Gastrocnemius medialis (tissue), 4 donors: ENCODE measurements at places on chromosomes 2 and 18. TPM values are rescaled to one million over a fixed set of nuclear protein-coding genes. Genes with fewer than 3 reads are reported as not detected.

FANCL gene
- 1.7 TPM for total RNA-seq

- DNase-seq, result no peak
Measured at GRCh38 chr2:182088681-182089320, 103.1 kb downstream of the PPP1R1C start.

- DNase-seq, result no peak
Measured at GRCh38 chr2:31729442-31730092, 148.8 kb upstream of the SRD5A2 start.

GRCh38 chr2:38600921-38601455, 1.7 kb downstream of the HNRNPLL start:
- no peak for DNase-seq

FSHR gene
- total RNA-seq, result not detected
